Activated naive CD4-positive, alpha-beta T cell treated with Interleukin-2 at 50 U/mL for 16 hours (primary cell): ENCODE measurements at places on chromosomes 6 and 20.
A peak's percentile ranks its signal among the peaks of the same experiment; 100 is the strongest.

DNA sequence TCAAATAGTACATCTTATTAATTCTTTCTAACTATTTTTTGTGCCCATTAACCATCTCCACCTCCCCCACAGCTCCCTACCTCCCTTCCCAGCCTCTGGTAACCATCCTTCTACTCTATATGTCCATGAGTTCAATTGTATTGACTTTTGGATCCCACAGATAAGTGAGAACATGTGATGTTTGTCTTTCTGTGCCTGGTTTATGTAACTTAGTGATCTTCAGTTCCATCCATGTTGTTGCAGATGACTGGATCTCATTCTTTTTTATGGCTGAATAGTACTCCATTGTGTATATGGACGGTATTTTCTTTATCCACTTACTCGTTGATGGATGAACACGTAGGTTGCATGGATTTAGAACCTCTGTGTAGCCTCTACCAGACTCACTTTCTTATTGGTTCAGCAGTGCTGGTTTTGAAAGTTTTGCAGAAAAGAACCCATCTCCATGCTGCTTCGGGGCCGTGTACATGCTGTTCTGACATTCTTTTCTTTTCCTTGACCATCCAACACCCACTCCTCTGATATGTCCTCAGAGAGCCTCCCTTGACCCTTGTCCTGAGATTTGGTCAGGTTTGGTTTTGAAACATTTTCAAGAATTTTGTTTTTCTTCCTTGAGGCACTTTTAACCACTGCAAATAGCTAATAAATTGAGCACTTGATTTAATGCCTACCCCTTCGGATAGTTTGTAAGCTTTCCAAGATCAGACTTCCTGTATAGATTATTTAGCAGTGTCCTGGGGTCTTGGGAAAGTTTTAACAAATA, 231.2 kb upstream of the ZFP64 start:
- no peak for DNase-seq

DNA sequence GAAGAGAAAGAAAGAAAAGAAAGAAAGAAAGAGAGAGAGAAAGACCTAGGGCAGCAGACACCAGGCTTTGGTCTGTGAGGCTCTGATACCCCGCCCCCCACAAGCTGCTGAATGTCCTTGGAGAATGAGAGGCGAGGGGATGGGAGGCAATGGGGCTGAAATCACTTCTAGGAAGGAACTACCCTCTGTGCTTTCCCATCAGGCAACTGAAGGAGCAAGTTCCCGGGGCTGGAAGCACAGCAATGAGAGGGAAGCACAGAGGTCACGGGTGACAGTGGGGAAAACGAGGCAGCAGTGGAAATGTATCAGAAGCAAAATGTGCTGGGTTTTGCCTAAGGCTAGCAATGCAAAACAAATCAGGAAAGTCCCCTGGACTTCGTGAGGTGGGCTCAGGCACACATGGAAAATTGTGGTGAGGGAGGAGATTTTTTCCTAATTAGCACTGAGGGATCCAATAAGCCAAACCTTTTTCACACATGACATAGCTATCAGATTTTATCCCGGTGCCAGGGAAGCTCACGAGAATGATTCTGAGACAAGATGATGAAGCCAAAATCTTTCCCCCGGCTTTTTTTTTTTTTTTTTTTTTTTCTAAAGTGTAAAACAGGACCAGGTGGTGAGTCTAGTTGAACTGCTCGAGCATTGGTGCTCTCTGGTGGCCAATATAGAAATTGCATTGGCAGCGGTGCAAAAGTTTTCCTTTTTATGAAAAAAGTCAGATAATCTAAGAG, 16.8 kb upstream of the ARFGEF2 start:
- DNase-seq = peak; percentile 73

DNA sequence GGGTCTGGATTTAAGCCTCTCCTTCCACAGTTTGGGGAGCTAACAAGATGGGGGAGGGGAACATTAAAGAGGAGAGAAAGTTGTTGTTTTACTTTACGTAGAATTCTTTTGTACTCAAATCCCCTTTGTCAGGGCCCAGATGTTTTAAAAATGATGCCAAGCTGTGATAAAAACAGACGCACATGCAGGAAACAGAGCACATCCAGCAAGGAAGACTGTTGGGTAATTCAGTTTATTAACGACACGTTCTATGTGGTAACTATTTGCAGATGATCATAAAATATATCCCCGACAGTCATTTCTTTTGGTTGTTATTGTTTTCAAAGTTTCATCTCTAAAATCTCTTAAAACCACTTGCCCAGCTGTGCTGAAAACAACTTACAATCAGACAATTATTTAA, 307.0 kb upstream of the PRDM1 start:
- no peak for DNase-seq

DNA sequence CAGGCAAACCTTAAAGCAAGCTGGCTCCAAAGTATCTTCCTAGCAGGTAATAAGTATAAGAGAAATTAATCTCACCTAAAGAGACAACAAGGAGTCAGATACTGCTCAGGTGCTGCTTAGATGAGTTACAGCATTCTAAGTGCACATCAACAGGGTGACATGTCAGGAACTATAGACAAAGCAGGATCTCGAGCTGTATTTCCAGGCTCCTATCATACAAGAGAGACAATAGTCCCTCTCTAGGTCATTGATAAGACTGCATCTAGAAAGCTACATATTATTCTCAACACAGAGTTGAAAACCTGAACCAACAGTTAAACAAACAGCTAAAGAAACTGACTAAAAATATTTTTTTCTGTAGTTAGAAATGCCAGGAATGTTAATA, 3.9 kb downstream of the PTPRK start:
- no peak for DNase-seq

DNA sequence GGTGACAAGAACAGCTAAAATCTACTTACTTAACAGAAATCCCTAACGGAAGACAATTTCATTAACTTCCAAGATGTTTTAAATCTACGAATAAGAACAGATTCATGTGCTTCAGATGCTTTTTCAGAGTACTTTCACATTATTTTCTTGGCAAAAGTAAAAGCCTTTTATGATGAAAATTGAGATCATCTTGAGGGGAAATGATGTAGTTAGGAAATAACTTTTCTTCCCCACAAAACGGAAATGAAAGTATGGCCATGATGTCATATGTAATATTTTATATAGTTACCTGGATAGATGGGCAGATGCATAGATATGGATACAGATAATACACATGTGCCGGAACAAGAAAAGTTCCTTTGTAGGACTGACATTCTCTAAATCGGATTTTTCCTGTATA, 32.8 kb downstream of the SASH1 start:
- DNase-seq = no peak

- DNase-seq = no peak
These were observed 11.4 kb downstream of the GPX5 start for GRCh38 chr6:28537065-28537464.

GRCh38 chr6:7171119-7171518, 63.4 kb downstream of the RREB1 start:
- DNase-seq = no peak

- DNase-seq = no peak
These were observed 14.5 kb upstream of the DNAAF9 start for GRCh38 chr20:3421985-3422384.

GRCh38 chr20:6040540-6040939, 13.3 kb downstream of the LRRN4 start:
- DNase-seq = no peak

DNA sequence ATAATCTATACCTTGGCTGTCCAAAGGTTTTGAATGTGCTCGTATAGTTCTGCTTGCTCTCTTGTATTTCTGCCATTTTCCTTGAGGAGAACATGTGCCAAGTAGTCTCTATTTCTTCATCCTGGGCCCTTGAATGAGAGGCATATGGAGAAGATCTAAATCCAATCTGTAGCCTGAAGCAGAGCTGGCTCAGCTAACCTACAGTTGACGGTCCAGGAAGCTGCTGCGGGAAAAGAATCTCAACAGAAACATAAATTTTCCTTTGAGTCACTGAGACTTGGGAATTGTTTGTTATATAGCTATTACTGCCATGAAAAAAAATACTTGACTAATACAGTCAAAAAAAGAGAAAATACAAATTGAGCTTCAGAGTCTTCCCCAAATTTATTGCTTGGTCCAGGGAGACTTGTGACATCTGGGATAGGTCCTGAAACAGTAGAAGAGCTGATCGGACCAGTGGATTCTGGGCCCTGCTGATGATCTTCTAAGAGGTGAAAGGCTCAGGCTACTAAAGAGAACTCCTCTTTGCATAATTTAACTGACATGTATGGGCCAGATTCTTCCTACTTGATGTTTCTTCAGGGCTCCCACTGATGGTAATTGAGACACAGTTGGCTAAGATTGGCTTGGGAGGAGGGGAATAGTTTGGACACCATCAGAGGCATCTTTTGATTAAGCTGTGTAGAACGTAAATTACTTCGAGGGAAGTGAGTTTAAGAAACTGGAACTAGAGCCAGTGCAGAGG, 29.9 kb upstream of the PLCB4 start:
- no peak for DNase-seq

DNA sequence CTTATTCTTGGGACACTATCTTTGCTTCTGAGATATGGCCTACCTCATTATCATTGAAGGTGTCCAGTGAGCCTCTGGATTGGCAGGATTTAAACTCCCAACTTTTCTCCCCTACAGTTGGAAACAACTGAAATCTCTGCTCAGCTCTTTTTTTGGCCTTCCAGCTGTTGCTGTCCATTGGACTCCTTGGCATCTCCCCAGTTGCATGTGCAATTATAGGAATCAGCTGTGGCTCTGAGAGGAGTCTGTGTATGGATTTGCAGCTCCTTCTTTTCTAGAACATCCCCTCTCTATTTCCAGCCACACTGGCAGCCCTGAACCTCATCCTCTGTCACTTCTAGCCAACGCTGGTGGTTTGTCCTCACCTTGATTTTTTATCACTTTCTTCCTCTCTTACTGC, 21.2 kb downstream of the RAB22A start:
- no peak for DNase-seq

- DNase-seq = no peak
These were observed 276.4 kb upstream of the MOCS1 start for GRCh38 chr6:40210628-40211056.

DNA sequence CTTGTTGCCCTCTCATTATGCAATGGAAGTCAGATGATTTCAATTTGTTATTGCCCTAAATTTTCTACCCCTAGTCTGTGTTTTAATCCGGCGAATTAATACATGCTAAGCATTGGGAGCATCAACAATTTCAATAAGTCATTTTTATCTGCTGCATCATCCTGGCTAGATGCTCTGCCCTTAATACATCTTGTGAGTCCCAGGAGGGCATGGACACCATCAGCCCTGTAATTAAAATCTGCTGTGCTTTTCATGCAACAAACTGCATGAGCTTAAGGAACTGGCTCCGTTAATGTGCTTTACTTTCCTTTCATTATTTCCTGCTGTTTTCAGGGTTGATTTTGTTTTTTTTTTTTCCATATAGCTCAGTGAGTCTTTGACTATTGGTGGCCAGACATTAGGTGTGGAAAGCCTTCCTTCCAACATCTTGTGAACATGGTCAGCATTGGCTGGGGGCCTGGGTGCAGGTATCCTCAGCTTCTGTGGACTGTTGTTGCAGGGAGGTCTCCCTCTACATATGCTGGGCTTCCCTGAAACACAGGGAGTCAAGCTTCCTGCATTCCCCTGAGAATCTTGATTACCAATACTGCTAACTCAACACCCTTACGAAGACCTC, 8.5 kb upstream of the PBOV1 start:
- no peak for DNase-seq

- no peak for DNase-seq
These were observed 185.2 kb upstream of the GMDS start for GRCh38 chr6:2430612-2431011.

DNA sequence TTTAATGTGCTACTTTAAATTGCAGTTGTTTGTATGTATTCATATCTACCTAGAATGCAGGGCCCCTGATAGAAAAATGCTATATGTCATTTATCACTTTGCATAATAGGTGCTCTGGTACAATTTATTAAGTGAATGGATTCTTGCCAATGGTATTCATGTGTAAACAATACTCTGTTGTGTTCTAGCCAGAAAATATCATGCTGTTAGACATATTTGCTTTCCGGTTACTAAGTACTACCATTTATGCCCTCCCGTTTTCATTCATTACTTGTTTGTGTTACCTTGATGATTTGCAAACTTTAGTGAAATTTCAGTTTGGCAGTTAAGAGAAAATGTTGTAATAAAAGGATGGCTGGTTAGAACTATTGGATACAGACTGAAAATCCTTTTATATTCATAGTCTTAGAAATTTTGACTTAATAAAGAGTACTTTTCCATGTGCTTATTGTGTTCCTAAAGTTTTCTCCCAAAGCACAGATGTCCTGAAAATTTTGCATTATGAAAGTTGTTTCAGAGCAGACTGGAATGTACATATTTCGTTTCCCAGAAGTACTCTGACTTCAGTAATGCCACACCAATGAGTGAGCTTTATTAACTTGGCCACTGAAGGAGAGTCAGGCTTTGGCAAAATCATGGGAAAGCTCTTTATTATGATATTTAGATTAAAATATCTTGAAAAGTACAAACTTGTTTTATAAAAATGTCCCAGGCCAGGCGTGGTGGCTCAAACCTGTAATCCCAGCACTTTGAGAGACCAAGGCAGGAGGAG, 31.5 kb downstream of the RPF2 start:
- DNase-seq = no peak

- no peak for DNase-seq
These were observed 52.2 kb downstream of the MANEA start for GRCh38 chr6:95629551-95629950.

- DNase-seq = peak; percentile 35
These were observed 110.8 kb upstream of the MLN start for GRCh38 chr6:33914645-33915044.

DNA sequence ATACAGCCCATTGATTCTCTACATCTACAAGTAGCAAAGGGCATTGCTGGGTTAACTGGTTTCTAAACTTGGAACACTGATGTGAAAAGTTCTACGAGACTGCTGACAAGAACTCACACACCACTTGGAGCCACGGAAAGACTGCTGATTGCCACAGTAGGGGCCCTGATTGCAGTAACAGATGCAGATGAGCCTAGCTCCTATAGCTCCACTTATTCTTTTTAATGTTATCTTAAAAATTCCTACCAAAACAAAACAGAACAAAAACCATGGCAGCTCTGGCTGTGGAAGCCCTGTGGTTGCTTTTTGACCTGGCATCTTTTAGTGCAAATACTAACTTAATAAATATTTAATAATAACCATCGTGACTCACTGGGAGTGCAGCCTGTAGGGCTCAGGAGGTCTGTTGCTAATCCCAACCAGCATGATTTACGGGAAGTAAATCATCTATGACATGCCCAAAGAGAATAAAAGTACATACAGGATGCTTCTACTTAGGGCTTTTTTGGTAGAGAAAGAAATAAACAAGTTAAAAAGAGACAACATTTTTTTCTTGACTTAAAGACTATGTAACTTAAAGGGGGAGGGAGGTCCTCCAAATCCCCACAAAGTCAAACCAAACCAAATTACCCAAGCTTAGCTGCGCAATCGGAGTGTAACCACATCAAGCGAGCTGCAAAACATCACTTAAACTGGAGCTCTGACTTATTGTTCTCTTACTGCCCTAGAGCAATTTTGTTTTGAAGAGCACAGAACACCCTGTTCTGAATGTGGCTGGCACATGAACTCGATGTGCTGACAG, 87.2 kb downstream of the FKBP5 start:
- peak; percentile 44 for DNase-seq

GRCh38 chr20:47300071-47300470, 56.4 kb downstream of the ZMYND8 start:
- no peak for DNase-seq

- no peak for DNase-seq
These were observed 9.2 kb upstream of the SCGN start for GRCh38 chr6:25642667-25643328.
